Chondrocyte (in vitro differentiated cells): ENCODE measurements at places on chromosomes 5 and 9.

GRCh38 chr9:134391319-134392231, 65.3 kb downstream of the RXRA start:
- DNase-seq, result no peak

- no peak for DNase-seq
These were observed 134.7 kb downstream of the SLC1A3 start for GRCh38 chr5:36741128-36741527.

DNA sequence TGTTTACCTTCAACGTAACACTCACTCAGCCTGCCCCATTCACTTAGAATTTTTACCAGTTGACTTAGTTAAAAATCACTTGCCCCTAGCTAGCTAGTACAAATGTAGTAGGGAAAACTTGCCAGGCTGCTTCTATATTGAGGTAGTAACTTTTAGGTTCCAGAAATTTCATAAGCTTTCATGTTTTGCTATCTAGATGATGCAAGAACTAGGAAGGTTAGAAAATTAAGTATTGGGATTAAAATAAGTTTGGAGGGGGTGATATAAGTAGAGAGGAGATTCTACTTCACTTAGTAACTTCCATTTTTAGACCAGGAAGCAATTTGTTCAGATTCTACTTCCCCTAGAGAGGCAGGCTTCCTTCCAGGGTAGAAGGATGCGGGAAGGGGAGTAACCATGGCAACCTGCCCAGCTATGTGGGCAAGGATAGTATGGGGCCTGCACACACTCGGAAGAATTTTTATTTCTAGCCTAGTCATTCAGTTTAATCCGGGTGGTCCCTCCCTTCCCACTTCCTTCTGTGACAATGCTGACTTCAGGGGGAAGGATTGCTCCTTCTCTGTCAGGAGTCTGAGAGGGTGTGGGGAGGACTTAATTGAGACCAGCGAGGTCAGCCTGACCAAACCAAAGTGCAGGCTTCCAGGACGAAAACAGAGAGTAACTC, 4.2 kb downstream of the DAB2 start:
- no peak for DNase-seq

- no peak for DNase-seq
These were observed 749.8 kb upstream of the CDH9 start for GRCh38 chr5:27788184-27788583.
